ENCODE measurements at places on chromosomes 7 and 10. TPM values are rescaled to one million over a fixed set of nuclear protein-coding genes. Genes with fewer than 3 reads are reported as not detected.

DNA sequence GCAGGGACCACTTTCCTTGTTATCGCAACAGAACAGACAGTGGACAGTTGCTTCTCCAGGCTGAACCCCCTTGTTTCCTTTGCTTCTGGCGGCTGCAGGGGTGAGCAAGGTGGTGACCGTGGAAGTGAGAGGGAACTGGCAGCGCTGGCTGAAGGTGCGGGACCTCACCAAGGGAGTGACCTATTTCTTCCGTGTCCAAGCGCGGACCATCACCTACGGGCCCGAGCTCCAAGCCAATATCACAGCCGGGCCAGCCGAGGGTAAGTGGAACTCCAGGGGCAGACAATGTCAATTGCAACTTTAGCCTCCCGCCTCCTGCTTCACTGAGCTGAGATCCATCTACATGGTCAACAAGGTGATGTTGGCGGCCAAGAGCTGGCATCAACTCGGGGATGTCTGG is 462.1 kb upstream of the FOXK1 start:
- DNase-seq, result no peak

DNA sequence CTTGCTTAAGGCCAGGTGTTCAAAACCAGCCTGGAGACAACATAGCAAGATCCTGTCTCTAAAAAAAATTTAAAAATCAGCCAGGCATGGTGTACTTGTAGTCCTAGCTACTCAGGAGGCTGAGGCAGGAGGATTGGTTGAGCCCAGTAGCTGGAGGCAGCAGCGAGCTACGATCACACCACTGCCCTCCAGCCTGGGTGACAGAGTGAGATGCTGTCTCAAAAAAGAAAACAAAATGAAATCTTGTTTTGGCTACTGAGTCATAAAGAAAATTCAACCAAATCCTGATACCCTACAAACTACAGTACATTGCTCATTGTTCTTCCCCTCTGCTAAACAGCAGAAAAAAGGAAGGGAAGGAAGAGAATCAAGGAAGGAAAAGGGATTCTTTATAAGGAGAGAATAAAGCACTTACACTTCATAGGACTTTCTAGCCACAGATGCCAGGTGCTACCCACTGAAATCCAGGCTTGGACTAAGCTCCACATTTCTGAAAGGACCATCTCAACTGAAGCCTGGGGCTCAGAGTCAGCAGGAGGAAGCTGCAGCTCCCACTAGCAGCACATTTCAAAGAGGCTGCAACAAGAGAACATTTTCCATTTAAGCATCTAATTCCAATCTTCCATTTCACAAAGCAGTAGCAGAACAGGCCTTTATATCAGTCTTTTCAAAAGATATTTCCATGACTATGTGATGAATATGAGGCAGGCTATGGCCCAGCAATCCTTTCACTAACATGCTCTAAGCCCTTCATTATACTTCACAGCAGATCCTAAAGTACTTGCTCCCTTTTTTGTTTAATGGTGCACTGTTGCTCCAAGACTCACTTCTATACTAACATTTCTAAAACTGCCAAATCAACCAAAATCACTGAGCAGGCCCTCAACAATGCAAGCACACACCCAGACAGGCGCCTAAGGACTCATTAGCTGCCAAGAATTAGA is 13.5 kb downstream of the TNPO3 start:
- DNase-seq, result no peak

DNA sequence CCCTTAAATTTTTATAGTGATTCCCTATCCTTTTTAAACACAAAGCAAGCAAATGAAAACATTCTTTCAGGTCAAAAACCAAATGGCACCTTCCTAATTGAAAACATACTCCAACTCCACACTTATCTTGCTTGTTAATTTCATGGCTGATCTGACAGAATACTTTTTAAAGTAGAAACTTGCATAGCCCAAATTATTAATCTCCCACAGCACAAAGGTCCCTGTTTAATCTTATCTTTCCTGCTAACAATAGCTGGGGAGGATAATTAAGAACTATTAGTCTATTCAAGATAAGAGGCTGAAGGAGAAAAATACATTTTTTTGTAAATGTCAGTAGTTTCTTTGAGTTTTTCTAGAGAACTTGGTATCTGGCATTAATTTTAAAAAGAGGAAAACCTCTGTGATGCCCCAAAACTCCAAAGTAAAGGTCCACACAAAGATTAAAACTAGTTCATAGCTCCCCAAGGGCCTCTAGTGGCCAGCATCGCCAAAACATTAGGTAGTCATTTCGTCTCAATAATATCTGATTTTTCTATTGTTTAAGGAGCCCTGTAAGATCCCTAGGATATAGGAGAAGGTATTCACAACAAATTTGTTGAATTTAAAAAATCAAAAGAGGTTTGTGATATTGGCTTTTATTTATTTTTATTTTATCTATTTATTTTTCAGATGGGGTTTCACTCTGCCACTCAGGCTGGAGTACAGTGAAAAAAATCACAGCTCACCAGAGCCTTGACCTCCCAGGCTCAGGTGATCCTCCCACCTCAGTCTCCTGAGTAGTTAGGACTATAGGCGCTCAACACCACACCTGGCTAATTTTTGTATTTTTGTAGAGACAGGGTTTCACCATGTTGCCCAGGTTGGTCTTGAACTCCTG is 14.7 kb downstream of the CDNF start:
- DNase-seq, result peak; percentile 59

The MALRD1 gene
- polyA plus RNA-seq, result 0.27 TPM

The HKDC1 gene
- polyA plus RNA-seq, result 0.07 TPM

The C10orf95 gene
- polyA plus RNA-seq, result not detected

DNA sequence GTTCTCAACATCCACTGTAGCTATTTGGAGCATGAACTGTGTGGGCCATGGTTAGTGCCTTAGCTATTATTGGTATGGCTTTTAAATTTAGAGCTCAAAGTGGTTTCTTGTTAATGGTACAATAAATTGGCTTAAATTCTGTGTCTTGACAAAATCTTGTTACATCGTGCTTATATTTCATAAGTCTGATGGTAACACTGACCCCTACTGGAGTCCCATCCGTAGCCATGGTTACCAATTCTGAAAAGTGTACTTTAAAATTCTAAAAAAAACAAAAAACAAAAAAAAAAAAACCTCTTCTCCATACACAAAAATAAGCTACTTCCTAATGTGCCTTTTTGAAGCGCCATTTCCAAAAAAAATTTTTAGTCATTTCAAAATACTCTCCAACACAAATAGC is 6.4 kb upstream of the RPP30 start:
- peak; percentile 36 for DNase-seq

DNA sequence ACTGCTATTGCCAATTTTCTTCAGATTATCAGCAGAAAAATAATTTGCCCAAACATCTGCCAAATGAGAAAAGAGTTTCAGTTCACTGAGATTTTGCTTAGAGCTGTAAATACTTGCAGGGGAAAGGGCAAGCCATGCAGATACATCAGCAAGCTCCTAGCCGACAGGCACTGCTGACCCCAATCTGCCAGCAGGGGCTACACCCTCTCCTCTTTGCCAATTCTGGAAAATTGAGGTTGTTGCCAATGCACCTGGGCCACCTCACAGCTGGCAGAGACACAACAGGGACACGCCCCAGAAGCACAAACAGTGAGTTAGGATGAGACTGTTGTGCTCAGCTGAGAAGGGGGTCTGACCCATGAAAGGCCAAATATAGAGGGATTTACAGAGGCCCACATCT is 129.5 kb upstream of the MYO3A start:
- DNase-seq, result no peak

GRCh38 chr7:35334506-35334905 is 80.6 kb upstream of the TBX20 start:
- DNase-seq, result no peak

GRCh38 chr7:137407078-137407477 is 63.5 kb upstream of the PTN start:
- no peak for DNase-seq

DNA sequence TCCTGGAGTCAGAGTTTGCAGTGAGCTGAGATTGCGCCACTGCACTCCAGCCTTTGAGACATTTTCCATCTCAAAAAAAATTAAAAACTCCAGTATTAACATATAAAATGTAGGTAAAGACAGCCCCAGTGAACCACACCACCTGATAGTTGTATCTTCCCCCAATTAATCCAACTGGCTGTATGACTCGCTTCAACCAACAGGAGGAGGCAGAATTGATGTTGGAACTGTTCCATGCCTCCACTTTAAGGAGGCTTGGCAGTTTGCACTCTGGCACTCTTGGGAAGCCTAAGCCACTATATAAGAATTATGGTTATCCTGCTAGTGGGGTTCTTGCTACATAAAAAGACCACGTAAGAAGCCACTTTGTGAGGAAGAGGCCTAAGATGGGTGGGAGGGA is 72.7 kb downstream of the STK17A start:
- no peak for DNase-seq

- DNase-seq, result no peak
These were observed 124.5 kb upstream of the RET start for GRCh38 chr10:42952349-42952748.

DNA sequence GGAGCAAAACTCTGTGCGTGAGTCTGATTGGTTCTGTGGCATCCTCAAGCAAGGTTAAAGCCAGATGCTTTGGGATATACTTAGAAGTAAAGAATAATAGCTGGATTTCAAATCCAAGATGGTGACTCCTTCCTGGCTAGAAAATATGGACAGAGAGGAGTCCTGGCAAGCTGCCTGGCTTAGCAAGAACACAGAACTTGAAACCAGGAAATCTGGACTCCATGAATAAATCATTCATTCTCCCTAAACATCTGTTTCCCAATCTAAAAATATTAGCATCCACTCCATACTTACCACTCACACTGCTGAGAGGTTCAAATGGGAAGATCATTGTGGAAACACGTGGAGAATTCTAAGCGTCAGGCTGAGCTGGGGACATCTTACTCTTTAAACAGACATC is 1074.1 kb upstream of the AUTS2 start:
- no peak for DNase-seq

- no peak for DNase-seq
These were observed 12.8 kb downstream of the TMEM229A start for GRCh38 chr7:124020060-124020459.

DNA sequence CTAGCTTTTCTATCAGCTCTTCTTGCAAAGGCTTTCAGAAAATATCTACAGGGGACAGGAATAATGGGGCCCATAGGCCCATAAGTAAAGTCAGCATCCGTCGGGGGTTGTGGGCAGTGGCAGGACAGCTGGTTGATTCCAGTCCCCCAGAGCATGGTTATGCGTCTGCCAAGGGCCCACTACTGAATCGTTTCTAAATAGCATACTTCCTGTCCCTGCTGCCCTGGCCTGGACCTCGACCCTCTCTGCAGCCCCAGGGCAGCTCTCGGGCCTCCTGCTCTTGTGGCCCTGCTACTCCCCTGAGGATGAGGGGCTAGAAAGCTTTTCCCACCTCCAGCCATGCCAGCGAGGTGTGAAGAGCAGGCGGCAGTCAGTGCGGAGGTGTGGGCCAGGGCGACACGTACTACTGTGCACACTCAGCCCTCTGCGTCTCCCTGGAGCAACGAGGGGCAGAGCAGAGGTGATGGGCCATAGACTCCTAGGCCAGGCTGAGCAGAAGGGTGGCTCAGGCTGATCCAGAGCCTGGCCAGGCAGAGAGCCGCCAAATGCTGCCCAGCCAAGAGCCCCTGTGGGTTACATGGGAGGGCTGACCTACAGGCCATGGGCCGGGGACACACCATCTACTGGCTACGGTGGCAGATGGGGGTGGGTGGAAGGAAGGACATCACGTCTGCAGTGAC is 4.7 kb upstream of the OPN4 start:
- no peak for DNase-seq

DNA sequence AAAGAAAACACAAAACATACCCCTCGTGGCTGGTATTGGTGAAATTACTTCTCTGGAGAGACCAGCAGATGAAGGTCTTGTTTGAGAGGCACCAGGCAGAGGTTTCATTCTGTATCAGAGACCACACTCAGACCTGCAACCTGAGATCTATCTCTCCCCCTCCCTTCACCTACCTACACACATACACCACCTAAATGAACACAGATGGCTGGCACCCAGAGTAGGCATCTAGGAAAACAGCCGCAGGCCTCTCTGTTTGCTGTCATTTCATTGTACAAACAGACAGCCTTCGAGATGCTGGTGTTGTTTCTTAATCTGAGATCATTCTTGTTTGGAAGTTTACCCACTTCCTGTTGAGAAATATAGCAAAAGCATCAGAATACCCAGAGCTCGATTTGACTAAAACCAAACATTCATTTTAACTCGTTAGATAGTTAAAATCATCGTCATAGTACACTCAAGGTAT is 173.9 kb upstream of the SLC25A13 start:
- no peak for DNase-seq

DNA sequence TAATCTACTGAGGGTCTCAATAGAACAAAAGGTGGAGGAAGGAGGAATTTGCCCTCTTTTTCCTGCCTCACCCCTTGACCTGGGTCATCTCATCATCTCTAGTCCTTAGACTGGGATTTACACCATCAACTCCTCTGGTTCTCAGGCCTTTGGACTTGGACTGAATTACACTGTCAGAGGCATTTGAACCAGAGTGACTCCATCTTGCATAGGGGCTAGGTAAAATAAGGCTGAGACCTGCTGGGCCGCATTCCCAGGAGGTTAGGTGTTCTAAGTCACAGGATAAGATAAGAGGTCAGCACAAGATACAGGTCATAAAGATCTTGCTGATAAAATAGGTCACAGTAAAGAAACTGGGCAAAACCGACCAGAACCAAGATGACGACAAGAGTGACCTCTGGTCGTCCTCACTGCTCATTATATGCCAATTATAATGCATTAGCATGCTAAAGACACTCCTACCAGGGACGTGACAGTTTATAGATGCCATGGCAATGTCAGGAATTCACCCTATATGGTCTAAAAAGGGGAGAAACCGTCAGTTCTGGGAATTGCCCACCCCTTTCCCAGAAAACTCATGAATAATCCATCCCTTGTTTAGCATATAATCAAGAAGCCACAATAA is 84.0 kb downstream of the C1GALT1 start:
- DNase-seq, result no peak

GRCh38 chr10:70293169-70293843 is 9.5 kb upstream of the NPFFR1 start:
- no peak for DNase-seq

DNA sequence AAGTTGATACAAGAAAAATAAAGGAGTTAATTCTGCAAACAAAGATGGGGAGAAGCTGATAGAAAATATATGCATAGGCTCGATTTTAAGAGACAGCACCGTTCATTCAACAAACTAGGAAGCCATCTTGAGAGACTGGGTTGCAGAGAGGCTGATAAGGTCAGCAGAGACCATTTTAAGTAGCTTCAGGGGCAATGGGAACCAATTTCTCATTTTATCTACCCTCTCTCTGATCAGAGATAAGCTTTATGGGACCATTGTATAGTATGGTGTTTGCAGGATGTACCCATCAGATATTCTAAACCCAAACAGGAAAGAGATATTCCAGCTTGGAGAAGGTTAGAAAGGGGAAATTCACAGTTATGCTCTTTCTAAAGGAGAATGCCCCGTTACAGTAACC is 499.5 kb downstream of the SORCS3 start:
- no peak for DNase-seq

GRCh38 chr7:36659172-36659516 is 65.2 kb downstream of the AOAH start:
- peak; percentile 93 for DNase-seq

- no peak for DNase-seq
These were observed 86.8 kb upstream of the CCDC71L start for GRCh38 chr7:106747804-106748203.

The SERPINE1 gene
- polyA plus RNA-seq, result 2,870 TPM

- peak; percentile 95 for DNase-seq
These were observed at the start of gene IFIT1 for GRCh38 chr10:89391907-89392756. TSS of gene IFIT1 (plus strand) at chr10:89392623. CDS start at chr10:89392713, 90 bp downstream.

The AGMO gene
- polyA plus RNA-seq, result not detected
